ENCODE measurements at places on chromosomes 11 and 22.

DNA sequence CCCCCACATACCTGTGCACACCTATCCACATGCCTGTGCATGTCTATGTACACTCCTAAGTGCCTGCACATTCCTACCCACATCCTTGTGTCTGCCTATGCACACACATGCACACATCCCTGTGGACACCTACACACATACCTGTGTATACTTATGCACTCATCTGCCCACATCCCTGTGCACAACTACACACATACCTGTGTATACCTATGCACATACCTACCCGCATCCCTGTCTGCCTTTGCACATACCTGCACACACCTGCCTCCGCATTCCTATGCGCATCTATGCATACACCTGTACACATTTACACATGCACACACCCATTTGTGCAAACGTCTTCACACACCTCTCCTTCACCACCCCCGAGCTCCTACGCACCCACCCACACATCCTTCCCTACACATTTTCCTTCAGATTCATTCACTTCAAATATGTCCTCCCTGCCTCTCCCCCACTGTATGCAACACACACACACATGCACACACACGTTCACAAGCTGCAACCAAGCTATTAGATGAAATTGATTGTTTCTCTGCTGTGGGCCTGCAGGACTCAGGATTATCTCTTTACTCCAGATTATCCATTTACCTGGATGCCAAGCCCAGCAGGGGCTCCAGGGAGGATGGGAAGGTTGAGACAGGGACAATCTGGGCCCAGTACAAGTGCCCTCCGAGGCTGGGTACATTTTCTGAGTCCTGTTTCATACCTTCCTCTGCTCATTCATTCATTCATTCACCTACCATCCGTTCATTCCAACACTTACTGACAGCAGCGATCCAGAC, 53.2 kb downstream of the TSPAN18 start:
- DNase-seq: peak; percentile 34

DNA sequence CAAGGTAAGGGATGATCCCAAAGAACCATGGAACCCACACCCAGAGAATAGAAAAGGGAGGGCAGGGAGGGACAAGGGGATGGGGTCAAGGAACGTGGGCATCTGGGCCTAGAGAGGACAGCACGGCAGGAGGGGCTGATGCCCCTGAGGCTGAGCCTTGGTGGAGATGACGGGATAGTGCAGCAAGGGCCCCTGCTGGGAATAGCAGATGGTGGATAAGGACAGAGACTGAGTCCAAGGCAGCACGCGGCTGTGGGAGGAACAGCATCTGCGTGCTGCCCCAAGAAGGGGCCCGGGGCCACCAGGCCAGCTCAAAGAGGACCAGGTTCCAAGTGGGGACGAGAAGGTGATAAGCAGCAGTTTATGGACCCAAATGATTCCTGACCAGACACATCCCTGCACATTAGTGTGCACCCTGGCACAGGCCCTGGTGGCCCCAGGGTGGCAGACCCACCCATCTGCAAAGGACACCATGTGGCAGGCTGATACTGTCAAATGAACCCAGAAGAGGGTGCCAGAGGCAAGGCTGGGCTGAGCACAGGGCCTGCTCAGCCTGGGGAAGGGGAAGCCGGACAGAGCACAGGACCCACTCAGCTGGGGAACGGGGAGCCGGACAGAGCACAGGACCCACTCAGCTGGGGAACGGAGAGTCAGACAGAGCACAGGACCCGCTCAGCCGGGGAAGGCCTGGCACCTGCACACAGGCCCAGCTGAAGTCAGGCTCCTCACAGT, 12.8 kb upstream of the TESMIN start:
- peak; percentile 67 for DNase-seq

- peak; percentile 51 for DNase-seq
These were observed 5.3 kb downstream of the IFITM10 start for GRCh38 chr11:1744891-1745700.

GRCh38 chr22:42418811-42419242, 13.4 kb downstream of the NFAM1 start:
- no peak for DNase-seq

DNA sequence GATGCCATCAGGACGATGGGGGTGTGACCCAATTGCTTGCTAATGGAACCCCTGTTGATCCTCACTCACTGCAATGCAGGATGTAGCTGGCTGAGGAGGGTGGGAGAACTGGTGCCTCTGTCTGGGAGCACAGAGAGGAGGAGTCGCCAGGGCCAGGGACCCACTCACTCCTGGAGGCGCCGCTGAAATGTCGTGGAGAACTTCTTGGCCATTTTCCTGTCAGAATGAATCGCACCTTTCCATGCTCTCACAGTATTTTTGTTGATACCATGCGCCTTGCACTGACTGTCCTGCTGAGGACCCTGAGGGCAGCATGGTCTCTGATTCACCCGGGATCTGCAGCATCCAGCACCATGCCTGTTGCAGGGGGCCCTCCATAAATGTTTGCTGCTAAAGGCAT, 211.4 kb downstream of the DSCAML1 start:
- no peak for DNase-seq

GRCh38 chr11:78740199-78741071, 165.8 kb upstream of the NARS2 start:
- no peak for DNase-seq
